Fibroblast of skin of left quadriceps (primary cell): ENCODE measurements at places on chromosomes 5 and 9.

- DNase-seq, result no peak
These were observed 77.0 kb downstream of the GALNT10 start for GRCh38 chr5:154267516-154267915.

DNA sequence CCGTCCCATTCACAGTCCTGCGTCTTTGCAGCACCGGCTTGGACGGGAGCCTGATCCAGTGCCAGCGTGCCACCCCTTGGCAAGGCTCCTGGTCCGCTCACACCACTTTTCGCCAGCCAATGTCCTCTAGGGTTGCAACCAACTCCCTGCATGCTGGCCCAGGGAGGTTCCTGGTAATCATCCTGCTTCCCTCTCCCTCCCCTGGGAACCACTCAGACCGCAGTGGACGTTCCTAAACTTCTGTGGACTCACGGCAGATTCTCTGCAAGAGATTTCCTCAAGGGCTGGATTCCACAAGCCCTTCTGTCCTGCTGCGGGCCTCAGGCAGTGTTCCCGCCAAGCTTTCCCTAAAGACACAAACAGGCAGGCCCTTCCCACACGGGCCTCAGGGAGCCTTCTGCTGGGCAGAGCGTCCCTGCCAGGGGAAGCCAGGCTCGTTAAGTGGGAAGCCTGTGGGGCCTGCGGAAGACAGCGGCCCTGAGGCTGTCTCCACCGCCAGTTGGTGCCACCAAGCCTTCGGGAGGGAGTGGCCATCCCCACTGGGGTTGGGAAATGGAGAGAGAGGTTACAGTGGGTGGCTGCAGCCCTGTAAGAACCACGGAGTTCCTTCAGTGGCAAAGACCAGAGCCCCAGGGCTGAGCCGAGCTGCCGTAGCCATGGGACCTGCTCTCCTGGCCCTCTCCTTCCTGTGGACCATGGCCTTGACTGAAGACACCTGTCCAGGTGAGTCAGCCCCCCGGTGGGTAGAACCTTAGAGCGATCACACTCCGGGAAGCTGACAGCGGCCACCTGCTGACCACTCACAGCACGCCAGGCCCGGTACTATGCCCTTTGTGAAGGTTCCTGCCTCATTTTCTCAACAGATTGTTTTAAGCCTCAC lies 16.4 kb upstream of the FCN2 start:
- DNase-seq, result no peak

DNA sequence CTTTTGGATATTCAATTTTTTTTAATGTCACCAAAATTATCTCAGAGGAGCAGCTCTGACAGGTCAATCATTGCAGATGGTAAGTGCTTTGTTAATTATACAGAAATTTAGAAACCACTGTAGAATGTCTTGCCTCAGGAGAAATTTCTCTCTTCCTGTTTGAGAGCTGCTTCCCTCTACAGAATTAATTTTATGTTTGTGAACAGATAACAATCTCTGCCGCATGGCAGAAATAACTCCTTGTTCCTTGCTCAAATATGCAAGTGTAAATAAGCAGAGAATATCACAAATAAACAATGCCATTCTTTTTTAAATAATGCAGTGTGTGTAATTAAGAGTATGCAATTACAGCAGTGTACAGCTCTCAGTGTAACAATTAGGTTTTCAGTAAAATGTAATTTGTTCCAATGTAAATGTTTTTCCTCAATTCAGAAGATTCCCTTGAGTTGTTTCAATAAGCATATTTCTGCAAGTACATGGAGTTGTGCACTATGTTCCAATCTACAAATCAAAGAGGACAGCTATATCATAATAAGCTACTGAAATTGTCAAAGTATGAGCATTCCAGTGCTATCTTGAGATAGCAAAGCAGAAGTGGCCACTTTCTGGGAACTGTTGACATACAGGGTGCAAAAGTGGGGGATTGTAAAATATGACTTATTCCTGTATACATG lies 1012.8 kb downstream of the MAT2B start:
- no peak for DNase-seq

DNA sequence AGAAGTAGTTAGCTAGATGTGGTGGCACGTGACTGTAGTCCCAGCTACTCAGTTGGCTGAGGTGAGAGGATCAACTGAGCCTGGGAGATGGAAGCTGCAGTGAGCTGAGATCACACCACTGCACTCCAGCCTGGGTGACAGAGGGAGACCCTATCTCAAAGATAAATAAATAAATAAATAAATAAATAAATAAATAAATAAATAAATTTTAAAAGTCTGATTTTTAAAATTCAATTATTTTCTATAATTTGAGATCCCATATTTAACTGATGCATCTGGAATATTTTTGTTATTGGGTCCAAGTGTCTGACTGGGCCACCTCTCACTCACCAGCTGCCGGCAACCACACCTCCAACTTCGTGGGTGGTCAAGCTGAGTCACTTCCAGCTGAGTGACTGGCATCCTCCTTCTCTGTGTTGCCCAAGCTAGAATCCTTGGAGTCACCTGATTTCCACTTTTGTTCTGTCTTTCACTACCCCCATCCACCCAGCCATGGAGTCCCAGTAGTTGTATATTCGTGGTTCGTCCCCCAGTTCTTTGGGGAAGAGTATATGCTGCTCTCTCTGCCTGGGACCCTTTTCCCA lies 70.9 kb downstream of the EGFLAM start:
- DNase-seq, result no peak

GRCh38 chr5:177311392-177311722 lies 341 bp downstream of the MXD3 start:
- DNase-seq, result no peak
